ENCODE measurements at places on chromosomes 5 and 9.

GRCh38 chr5:158317507-158317906 lies 458.6 kb upstream of the CLINT1 start:
- H3K27ac ChIP-seq, result no peak overlapping the region
- no peaks in the 10 kb centered on the region for H3K4me1 ChIP-seq
- H3K4me3 ChIP-seq, result no peak overlapping the region

GRCh38 chr9:113425072-113425471 lies 14.5 kb downstream of the C9orf43 start:
- H3K27me3 ChIP-seq, result no peaks in the 10 kb centered on the region
- peaks cover 12% of the 10 kb centered on the region for H3K4me1 ChIP-seq
- no peak overlapping the region for H3K27ac ChIP-seq

DNA sequence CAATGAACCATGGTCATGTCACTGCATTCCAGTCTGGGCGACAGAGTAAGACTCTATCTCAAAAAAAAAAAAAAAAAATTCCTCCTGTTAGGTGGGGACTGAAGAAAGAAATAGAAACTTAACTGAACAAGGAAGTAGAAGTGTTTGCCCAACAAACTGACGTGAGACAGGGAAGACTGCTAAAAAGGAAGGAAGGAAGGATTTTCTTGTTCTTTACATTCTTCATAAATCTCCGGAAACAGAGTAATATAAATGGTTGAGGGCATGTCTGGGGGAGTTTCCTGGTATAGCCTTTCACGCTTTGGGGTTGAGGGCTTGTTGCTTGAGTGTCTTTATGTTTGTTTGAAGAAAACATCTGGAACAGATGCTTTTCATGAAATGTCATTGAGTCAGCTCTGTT lies 3.1 kb downstream of the TOR1B start:
- H3K27me3 ChIP-seq, result no peaks in the 10 kb centered on the region
- peak; percentile 66 for DNase-seq
- H3K4me3 ChIP-seq, result no peak overlapping the region

DNA sequence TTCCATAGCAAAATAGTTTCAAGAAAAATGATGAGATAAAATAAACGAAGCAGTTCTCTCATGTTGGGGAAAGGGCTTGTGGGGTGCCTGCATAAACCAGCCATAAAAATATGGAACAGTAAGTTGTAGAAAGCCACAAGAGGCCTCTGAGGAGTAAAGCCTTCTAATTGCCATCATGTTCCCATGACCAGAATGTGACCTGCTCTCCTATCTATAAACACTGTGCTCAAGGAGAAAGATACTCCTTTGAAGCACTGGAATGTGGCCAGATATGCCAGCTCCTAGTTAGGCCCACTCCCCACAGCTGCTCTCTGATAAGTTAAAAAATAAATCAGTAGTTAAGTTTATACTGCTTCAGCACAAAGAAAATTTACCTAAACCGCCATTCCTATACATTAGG lies 65.8 kb downstream of the SETX start:
- no peak overlapping the region for H3K4me3 ChIP-seq
- no peak overlapping the region for H3K27ac ChIP-seq
- no peak for DNase-seq
- no peaks in the 10 kb centered on the region for H3K4me1 ChIP-seq

DNA sequence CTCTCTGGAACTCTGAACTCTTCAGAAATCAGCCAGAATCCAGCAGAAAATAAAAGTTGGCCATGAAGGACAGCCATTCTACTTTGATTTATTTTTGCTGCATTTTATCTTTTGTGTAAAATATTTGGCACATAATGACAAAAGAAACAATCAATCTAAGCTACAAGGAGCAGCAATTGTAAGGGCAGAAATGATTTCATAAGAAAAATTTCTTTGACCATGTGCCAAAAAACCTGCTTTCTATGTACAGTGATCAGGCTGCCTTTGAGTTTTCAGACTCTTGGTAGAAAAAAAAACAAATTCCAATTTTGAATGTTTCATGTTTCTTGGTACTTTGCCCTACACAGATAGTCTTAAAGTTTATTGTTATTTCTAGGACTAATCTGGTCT lies 69.8 kb upstream of the SLC1A3 start:
- no peaks in the 10 kb centered on the region for H3K27me3 ChIP-seq
- H3K4me3 ChIP-seq, result no peak overlapping the region
- DNase-seq, result no peak
- no peaks in the 10 kb centered on the region for H3K4me1 ChIP-seq

GRCh38 chr9:91027005-91027404 lies 225.4 kb downstream of the SYK start:
- no peak overlapping the region for H3K4me3 ChIP-seq
- no peak for DNase-seq
- H3K4me1 ChIP-seq, result no peaks in the 10 kb centered on the region
- H3K27ac ChIP-seq, result no peak overlapping the region
- no peaks in the 10 kb centered on the region for H3K36me3 ChIP-seq

DNA sequence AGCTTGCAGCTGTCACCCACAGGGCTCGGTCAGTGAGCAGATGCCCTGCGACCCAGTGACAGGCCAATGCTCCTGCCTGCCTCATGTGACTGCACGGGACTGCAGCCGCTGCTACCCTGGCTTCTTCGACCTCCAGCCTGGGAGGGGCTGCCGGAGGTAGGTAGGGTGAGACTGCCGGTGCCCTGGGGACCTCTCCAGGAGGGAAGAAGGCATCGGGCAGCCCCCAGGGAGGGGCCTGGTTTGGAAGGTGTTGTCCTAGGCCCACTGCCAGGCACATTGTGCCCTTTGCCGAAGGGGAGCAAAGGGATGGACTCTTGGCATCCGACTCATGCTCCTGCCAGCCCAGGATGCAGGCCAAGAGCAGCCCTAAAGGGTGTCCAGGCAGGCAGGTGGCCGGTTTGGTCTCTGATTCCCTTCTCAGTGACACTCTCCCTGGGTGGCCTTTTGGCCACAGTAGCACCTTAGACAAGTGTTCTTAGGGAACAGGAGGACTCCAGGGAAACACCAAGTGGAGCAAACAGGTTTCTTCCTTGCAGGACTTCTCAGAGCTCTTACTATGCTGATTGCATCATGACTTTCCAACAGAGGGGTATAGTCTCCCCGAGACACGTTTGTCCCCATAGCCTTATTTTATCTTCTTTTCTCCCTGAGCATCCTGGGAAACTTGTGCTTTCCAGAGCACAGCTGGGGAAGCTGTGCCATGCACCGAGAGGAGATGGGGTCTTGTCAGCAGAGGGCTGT lies 28.1 kb upstream of the AIF1L start:
- no peaks in the 10 kb centered on the region for H3K4me1 ChIP-seq
- H3K27me3 ChIP-seq, result no peaks in the 10 kb centered on the region
- no peaks in the 10 kb centered on the region for H3K36me3 ChIP-seq

- H3K36me3 ChIP-seq, result no peaks in the 10 kb centered on the region
- no peak overlapping the region for H3K27ac ChIP-seq
- DNase-seq, result no peak
- H3K4me1 ChIP-seq, result no peaks in the 10 kb centered on the region
- no peak overlapping the region for H3K4me3 ChIP-seq
These were observed 12.1 kb upstream of the DMAC1 start for GRCh38 chr9:7811677-7812076.

DNA sequence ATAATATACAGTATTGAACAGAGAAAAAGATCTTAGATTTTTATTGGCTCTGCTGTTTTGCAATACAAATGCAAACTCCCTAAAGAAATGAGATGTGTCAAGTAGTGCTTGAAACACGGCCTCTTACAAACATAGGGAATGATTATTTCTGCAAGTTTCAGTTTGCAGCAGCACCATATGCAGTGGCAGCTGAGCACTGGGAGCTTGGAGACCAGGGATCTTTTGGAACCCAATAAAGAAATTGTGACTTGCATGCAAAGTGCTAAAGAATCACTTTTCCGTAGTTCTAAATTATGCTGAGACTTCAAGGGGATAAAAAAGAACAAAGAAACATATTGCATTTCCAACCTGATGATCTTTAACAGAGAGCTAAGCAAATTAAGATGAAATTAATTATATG lies 674.6 kb upstream of the ZNF608 start:
- H3K36me3 ChIP-seq, result no peaks in the 10 kb centered on the region
- no peak overlapping the region for H3K27ac ChIP-seq
- no peaks in the 10 kb centered on the region for H3K27me3 ChIP-seq
- H3K4me1 ChIP-seq, result no peaks in the 10 kb centered on the region

All from CD14-positive monocyte (primary cell).